ENCODE measurements at places on chromosomes 5 and 9.

DNA sequence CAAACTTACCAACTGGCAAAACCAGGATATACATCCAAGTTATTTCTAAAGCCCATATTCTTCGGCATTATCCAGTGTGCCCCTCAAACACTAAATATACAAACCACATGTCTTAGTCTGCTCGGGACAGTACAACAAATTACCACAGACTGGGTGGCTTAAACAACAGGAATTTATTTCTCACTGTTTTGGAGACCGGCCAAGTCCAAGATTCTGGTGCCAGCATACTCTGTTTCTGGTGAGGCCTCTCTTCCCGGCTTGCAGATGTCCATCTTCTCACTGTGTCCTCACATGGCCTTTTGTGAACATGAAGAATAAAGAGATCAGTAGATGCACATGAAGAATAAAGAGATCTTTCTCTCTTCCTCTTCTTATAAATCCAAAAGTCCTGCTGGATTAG is 12.9 kb upstream of the SLCO6A1 start:
- DNase-seq = no peak

- DNase-seq = no peak
Measured at GRCh38 chr9:133103987-133104505, 17.0 kb downstream of the RALGDS start.

DNA sequence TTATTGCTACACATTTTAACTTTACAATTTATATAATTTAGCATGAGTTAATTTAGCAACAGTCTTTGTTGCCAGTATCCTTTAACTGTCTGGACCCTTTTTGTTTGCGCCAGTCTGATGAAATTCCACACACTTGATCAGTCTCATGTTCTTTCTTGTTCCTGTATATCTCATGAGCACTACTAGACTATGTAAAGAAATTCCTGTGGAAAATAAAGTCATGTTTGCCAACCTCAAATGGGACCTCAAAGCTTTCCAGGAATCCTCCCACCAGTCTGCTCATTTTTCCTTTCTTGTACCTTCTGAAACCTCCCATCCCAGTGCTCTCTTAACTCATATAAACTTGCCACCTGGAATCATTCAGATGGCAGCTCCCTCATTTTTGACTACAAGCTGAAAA is 8.0 kb downstream of the DMXL1 start:
- DNase-seq = peak; percentile 59

DNA sequence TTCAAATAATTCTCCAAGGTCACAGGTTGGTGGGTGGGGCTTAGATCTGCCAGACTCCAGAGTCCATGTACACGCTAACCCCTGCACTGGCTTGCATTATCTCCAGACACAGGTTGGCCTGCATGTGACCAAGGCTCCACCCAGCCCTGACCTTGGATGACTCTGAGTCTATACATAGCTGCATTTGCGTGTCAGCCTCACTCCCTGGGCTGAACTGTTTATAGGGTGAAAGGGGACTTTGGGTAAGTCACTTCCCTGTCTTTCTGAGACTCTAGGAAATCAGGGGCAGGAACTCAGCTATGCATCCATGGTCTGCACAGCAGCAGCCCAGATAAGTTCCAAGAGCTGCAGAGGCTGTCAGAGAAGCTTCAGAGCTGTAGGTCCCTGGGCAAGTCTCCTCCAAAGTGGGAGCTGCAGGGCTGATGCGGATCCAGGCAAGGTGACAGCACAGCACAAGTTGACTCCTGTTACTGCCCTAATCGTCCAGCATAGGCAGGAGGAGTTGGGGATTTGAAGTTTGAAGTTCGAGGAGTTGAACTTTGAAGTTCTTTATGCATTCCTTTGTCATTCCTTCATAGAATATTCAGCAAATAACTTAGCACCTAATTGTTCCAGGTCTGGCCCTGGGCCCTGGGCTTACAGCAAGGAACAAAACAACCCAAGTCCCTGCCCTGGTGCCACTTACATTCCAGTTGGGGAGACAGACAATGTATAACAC is 53.4 kb downstream of the SLC22A5 start:
- no peak for DNase-seq

- no peak for DNase-seq
Measured at GRCh38 chr9:6646293-6646636, 736 bp upstream of the GLDC start.

GRCh38 chr5:82748688-82749460 is 328.3 kb downstream of the TMEM167A start:
- no peak for DNase-seq

DNA sequence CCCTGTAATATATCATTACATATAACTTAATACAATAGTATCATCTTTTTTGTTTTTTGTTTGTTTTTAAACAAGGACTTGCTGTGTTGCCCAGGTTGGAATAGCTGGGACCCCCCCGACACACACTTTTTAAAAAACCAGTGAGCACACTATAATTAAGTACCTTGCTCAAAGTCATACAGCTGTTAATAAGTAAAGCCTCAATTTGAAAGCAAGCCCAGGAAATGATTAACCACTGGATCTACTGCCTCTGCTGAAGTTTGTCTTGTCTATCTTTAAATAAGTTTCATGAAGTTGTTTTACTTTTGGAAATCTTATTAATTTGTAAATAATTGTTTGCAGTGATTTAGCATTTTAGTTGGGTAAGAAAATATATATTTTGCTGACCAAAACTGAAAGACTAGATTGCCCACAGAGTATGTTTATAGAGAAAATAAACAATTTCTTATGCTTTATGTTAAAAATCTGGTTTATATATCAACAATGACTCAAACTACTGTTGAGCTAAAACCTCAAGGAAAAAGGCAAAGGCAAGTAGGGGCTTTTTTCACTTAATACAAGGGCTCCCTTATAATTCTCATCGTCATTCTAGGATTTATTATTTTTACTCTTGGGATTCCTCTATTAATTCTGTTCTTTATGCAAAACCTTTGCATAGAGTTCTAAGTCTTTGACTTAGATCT is 5.8 kb upstream of the CARNMT1 start:
- no peak for DNase-seq
